Myocyte (in vitro differentiated cells): ENCODE measurements at places on chromosomes 12 and 14. TPM values are rescaled to one million over a fixed set of nuclear protein-coding genes. Genes with fewer than 3 reads are reported as not detected.

GRCh38 chr14:88542857-88543795 is 11.7 kb downstream of the PTPN21 start:
- DNase-seq = no peak

DNA sequence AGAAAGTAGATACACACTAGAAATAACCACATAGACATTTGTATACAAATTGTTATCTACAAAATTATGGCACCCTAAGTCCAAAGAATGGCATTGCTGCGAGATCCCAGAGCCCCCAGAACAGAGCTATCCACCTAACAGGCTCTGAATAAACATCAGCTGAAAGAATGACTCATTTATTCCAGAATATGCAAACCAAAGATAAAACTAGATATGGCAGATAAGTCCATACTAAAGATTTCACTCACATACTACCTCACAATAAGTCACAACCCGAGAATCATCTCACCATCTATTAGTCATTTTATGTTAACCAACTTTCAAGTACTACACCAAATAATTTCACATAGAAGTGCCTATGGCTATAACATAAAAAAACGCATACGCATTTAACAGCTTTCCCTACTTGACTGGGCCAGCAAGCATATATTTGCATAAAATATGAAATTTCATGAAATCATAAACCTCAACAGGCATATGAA is 5.6 kb downstream of the CNIH1 start:
- no peak for DNase-seq

DNA sequence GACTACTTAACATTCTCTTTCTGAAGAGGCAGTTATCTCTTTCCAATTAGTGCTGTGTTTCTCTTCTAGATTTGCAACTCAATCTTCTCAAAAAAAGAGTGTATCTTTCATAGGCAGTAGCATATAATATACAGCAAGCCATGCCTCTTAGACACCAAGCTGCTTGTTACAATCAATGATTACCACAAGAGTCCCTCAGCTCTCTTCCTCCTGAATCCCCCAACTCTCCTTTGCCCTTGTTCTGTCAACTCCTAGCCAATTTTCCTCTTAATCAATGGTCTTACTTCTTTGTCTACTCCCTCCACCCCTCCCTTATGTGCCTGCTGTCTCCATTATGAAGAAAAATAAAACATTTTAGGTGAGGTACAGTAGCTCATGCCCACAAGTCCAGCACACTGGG is 2.6 kb downstream of the TMTC1 start:
- DNase-seq = no peak

GRCh38 chr12:115683240-115683780 is 594.2 kb downstream of the MED13L start:
- no peak for DNase-seq

- DNase-seq = no peak
Measured at GRCh38 chr12:3871356-3871755, 1.8 kb downstream of the PARP11 start.

DNA sequence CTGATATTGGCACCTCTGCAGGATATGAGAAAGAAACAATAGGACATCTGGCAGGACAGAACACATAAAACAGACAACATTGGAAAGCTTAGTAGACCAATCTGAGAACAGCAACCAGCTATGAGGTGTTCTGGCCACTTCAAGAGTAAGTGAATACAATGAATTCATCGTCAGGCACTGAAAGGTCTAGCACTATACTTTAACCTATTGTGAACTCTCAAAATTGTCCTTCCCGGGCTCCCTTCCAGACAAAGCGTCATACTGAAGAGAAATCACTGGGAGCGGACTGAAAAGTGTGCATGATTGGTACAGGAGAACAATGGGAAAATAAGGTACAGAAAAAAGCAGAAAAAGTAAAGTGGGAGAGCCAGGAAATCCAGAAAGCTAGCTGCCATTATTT is 75.8 kb downstream of the LRP6 start:
- DNase-seq = no peak

DNA sequence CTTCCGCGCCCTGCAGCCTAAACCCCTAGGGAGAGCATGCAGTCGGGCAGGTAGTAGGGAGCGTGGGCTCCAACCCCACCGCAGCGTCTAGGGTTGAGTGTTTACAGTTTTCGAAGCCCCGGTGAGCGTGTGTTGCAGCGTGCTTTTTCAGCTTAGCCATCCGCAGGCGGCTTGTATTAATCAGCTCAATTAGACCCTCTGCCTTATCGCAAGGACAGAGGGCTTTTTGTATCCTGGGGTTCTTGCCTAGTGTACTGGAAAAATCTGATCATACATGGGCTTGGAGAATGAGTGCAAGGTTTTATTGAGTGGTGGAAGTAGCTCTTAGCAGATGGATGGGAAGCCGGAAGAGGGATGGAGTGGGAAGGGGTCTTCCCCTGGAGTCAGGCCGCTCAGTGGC is 44.4 kb upstream of the GNG2 start:
- no peak for DNase-seq

DNA sequence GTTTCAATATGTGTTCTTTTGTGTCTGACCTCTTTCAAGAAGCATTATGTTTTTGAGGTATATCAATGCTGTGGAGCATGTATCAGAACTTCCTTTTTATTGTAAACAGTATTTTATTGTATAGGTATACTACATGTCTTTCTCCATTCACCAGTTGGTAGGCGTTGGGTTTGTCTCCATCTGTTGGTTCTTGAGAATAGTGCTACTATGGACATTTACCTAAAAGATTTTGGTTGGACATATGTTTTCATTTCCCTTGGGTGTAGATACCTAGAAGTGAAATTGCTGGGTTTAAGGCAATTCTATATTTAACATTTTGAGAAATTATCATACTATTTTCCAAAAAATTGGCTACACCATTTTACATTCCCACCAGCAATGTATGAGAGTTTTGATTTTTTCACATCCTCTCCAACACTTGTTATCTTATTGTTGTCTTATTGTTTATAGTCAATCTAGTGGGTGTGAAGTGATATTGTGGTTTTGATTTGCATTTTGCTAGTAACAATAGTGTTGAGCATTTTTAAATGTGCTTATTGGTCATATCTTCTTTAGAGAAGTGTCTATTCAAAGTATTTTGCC is 409.2 kb downstream of the IPO8 start:
- DNase-seq = peak; percentile 42

GRCh38 chr14:105069522-105069870 is 4.3 kb upstream of the GPR132 start:
- DNase-seq = no peak

GRCh38 chr14:23670481-23670880 is 34.3 kb downstream of the DHRS2 start:
- no peak for DNase-seq

DNA sequence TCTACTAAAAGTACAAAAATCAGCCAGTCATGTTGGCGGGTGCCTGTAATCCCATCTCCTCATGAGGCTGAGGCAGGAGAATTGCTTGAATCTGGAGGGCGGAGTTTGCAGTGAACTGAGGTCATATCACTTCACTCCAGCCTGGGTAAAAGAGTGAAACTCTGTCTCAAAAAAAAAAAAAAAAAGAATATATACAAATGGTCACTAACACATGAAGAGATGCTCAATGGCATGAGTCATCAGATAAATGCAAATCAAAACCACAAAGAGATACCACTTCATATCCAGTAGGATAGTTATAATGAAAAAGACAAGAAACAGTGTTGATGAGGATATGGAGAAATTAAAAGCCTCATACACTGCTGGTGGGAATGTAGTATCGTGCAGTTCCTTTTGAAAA is 33.6 kb upstream of the METAP2 start:
- peak; percentile 17 for DNase-seq

GRCh38 chr14:90533591-90534021 is 136.8 kb downstream of the CALM1 start:
- DNase-seq = no peak

DNA sequence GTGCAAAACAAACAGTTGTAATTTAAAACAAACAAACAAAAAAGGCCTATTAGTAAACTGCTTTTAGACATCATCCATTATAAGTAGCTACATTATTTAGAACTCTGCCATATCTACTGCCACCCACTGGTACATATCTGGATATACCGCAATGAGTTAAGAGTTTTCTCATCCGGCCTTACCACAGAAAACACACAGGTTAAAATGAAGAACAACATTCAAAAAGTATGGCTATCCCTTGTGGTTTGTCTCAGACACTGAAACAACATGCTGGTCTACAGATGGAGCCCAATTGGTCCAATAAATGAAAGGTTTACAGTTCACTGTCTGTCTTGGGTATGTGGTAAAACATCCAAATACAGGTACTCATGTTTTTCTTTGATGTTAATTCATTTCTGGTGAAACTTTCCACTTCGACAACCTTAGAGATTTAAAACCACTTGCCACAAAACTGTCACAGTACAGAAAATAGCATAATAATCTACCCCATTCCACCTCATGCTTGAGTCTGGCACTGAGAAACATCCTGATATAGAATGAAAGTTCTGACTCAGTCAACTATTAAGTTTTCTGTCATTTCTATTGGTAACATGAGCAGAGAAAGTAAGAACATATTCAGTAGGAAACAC is 354.3 kb downstream of the CEP128 start:
- DNase-seq = peak; percentile 48

- DNase-seq = no peak
Measured at GRCh38 chr14:101351146-101351545, 210.1 kb upstream of the DIO3 start.

GRCh38 chr12:58584880-58585279 is 335.4 kb downstream of the LRIG3 start:
- DNase-seq = peak; percentile 45

DNA sequence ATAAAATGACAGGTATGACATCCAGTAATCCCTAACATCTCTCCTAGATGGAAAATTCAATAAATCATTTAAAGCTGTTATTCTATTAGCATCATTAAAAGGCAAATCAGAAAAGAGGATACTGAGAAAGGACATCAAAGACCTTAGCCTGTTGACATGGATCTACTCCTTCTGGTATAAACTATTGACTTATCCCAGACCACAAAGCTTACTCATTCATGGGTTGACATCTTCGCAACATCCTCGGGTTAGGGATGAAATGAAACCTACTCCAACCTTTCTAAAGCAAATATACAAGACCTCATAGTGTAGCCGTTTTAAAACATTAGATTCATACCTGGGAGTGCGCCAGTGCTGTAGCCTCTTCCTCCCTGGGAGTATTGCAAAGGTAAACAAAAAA is 191.5 kb upstream of the BTG1 start:
- no peak for DNase-seq

DNA sequence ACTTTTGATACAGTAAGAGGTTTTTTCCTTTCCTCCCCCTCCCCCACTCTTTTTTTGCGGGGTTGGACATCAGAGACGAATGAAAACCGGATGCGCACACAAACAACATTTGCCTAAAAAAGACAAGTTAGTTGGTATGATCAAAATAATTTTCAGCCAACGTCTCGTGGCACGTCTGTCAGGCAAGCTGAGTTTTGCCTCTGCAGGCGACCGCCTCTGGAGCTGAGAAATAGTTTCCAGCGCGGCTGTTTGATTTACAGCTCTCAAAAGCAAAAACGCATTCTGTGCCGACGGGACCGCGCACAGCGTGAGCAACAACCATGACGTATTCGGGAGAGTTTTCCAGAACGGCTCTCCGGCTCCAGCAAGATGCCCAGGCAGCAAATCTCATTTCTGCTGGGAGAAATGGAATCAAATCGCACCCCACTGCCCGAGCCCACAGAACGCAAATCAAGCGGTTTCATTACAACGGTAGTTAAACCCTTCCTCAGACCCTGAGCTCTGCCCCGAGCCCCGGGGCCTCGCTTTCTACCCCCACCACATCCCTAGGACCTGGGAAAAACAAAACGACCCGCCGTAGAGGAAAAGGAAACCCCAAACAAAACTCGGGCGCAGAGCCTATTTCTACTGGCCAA is 14.2 kb upstream of the CALM1 start:
- DNase-seq = peak; percentile 82

- no peak for DNase-seq
Measured at GRCh38 chr14:59245809-59246295, 57.4 kb downstream of the DAAM1 start.

DNA sequence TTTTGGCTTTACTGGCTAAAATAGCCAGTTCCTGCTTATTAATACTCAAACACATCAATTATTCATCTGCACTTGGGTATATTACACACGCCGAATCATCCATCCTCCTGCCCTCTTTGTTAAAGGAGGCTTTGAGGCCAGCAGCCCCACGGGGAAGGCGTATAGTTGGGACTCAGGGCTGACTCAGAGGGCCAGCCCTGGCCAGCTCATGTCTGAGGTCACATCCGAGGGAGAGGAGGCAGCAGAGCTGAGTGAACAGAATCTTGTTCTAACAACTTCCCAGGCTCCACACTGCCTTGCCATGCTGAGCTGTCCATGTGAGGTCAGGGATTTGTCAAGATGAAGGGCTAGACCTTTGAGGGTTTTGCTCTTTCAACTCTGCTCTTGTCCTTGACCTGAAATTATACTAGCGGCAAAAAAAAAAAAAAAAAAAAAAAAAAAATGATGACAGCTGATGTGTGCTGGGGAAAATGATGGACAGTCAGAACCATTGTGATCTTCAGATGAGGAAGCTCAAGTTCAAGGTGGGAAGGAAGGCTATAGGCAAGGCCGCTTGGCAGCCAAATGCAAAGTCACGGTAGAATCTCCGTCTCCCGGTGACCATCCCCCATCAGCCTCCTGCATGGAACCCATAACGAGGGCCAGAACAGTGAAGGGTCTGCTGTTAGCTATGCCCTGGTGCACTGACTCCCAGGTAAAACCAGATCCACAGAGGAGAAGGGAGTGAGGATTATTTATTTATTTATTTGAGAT is 12.5 kb upstream of the MARK3 start:
- peak; percentile 83 for DNase-seq

DNA sequence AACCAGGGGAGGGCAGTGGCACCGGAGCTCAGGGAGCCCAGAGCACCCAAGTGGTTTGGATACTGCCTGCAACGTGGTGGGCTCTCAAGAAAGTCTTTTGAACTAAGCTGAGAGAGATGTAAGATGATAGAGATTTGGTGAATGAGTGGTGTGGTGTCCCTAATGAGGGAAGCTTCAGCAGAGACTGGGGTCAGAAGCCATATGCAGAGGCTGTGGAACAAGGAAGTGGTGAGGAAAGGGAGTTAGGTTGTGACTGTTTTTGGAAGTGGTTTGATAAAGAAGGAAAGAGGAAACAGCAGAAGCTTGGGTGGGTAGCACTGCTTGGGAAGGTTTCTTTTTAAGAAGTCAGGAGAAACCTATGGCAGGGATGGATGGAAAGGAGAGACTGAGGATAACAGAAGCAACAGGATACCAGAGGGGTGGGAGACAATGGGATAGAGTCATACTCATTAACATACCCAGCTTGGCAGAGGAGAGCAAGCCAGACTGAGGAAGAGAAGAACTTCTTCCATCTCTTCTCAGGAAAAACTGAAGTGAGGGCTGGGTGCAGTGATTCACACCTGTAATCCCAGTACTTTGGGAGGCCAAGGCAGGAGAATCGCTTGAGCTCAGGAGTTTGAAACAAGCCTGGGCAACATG is 24.1 kb downstream of the SLC4A8 start:
- no peak for DNase-seq

DYRK2 gene
- 69.5 and 89.0 TPM in 2 replicates for total RNA-seq

RNASE2 gene
- not detected in 2 replicates for total RNA-seq

TRPV4 gene
- total RNA-seq = 0.08 and 0.31 TPM in 2 replicates

ARMH4 gene
- total RNA-seq = 1.1 and 1.4 TPM in 2 replicates

CCDC197 gene
- total RNA-seq = not detected in 2 replicates

DPPA3 gene
- not detected in 2 replicates for total RNA-seq
